ENCODE measurements at places on chromosomes 5 and 9. TPM values are rescaled to one million over a fixed set of nuclear protein-coding genes. Genes with fewer than 3 reads are reported as not detected.

- no peak for DNase-seq
These were observed 44.7 kb downstream of the ARHGEF28 start for GRCh38 chr5:73670731-73671130.

DNA sequence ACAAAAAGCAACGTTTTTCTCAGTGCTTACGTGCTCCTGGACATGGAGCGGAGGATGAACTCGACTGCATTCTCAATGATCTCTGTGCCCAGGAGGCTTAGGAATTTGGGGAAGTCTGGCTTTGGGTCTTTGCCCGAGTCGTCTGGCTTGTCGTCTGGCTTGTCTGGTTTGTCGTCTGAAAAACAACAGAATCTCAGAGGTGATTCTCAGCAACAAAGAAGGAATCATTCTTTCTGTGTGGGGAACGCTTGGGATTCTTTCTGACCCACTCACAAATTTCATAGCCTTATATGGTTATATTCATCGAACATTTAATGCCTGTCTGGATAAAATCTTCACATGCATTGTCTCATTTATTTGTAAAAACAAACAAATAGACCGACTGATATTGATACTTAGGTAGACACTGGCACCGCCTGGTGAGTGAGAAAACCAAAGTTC lies 4.7 kb downstream of the C5orf46 start:
- DNase-seq, result no peak

DNA sequence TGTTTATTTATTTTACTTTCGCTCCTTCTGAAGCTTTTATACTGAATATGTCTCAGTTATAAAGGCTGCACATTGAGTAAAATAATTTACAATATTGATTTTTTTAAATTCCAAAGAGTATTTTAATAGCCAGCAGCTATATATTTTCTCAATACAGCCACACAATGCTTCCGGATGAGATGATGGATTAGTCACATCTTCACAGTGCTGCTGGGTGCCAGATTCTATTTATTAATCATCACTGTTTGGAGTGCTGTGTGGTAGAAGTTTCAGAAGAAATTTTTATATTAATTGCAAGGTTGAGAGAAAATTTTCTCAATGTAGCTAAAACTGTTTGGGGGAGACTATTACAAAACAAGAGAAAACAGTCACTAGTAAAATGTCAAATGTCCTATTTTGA lies 989.8 kb downstream of the TLE4 start:
- no peak for DNase-seq

The ENC1 gene
- 109 TPM for total RNA-seq

- DNase-seq, result no peak
These were observed 8.6 kb upstream of the ZDHHC12 start for GRCh38 chr9:128732576-128732975.

DNA sequence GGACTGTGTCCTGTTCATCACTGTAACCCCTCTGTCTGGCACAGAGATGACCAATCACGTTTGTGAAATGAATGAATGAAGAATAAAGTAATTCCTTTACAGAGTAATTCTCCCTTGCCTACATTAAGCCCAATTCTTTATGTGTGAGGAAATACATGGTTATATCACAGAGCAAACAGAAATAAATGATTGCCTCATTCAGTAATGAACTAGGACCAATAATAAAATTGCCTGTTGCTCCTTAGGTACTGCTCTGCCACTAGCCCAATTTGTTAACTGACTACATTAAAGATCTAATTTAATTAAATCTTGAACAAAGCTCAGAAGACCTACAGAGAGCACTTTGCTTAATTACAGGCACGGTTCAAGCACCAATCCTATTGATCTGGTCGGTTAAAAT lies 121.8 kb downstream of the DCP2 start:
- no peak for DNase-seq

DNA sequence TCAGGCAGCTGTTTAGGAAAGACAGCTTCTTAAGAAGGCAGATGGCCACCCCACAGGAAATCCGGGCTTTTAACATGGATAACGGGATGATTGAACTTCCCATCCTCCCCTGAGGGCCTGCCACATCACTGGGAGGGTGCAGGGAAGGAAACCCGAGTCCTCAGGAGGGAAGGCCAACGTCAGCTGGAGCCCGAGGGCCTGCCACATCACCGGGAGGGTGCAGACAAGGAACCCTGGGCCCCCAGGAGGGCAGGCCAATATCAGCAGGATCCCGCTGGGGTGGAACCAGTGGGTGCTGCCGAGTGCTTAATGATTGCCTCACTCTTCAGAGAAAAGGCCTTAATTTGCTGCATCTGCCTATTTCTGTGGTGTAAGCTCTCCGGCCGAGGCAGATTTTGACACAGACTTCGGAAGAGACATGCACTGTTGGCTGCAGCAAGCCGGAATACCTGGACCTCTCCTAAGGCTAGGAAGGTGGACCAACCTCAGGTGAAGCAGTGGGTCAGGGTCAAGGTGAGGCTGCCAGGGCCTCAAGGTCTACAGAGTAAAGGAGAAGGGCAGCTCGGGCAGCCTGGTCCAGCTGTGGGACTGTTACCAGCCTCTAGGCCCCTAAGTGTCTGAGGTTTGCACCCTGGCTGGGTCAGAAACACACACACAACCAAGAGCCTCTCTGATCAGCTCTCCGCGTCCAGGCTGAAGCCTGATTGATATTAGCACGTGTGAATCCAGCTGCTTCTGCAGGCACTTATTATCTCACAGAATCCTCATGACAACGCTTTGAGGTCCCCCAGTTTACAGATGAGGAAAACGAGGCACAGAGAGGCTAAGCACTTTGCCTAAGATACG lies 14.8 kb upstream of the COL5A1 start:
- DNase-seq, result peak; percentile 96

DNA sequence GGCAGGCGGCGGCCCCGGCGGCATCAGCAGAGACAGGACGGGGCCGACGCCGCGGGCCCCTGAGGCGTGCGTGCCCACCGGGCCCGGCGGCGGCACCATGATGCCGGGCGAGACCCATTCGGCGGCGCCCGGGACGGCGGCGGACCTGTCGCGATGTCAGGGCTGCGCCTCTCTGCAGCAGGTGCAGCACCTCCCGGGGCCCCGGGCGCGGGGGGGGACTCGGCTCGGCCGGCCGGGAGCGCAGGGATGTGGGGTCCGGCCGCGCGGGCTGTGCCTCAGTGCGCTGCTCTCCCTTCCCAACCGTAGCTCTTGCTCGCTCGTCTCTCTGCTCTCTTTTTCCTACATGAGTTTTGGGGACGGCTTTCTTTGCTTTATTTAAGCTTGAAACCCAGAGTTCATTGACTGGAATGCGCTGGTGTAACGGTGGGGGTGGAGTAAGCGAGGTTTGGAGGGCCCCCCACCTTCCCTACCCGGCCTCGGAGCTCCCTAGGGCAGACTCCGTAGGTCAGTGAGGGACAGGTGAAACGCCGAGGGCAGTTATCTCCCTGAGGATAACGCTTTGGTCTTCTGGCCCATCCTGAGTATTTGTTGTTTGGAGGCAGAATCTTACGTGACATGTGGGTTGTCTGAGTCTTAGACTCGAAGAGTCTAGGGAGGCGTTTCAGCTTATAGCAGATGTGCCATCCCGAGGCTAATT lies 490 bp downstream of the ICE1 start:
- DNase-seq, result peak; percentile 67

GRCh38 chr9:75360252-75360651 lies 271.9 kb downstream of the OSTF1 start:
- DNase-seq, result no peak

DNA sequence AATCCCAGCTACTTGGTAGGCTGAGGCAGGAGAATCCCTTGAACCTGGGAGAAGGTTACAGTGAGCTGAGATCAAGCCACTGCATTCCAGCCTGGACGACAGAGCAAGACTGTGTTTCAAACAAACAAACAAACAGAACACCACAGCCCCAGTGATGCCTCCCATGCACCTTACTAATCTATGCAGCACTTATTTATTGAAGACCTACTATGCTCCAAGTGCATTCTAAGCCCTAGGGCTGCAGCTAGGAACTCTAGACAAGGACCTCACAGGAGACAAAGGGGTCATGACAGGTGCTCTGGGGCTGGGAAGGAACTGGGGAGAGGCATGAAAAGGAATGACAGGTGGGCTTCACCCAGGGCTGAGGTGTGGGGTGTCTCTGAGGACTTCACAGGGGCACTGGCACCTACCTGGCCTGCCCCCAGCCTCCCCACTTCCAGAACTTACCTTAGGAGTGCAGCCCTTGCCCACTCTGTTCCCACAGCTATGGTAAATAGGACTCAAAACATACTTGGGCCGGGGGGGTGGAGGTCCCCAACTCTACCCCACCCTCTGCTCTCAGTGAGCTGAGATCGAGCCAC lies 69.4 kb downstream of the C9orf50 start:
- no peak for DNase-seq

GRCh38 chr5:108078345-108078744 lies 303.6 kb downstream of the FBXL17 start:
- DNase-seq, result no peak

DNA sequence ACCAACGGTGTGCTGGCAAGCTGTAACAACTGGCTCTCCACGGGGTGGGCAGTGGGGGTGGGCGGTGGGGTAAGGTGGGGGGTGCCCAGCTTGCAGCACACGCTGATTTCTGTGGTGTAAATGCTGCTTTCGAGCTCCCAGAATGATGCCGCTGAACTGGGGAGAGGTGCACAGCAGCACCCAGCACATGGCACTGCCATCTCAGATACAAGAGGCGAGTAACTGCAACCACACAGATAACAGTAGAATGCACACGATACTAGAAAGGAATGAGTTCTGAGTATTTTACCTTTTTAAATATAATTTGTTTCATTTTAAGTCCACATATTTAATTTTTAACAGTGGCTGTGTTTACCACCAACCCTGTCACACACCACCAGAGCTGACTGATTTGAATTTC lies 87.9 kb downstream of the SEMA4D start:
- DNase-seq, result no peak

GRCh38 chr9:76626141-76626540 lies 138.1 kb upstream of the PCA3 start:
- DNase-seq, result no peak

DNA sequence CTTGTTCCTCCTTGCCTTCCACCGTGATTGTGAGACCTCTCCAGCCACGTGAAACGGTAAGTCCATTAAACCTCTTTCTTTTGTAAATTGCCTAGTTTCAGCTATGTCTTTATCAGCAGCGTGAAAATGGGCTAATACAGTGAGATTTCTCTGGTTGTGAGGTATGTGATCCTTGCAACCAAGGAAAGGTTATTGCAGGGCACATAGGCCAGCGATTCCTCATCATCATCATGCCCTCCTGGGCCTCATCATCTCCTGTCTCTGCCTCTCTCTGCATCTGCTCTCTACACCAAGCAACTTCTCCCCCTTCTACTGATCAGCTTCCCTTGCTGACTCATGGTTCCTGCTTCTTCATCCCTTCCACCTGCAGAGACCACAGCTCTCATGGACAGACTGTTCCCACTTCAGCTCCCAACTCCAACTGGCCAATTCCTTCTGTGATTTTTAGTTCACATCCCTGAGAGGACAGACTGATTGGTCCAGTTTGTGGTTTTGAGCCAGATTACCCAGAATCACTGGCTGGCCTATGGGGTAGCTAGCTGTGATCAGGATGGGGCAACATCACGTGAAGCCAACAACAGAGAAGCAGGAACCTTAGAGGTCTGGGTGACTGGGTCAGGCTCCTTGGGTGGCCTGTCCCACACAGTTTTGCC lies 53.1 kb downstream of the LIX1 start:
- no peak for DNase-seq

GRCh38 chr9:19416143-19416542 lies 7.3 kb downstream of the ACER2 start:
- peak; percentile 62 for DNase-seq

- no peak for DNase-seq
These were observed 27.4 kb upstream of the CEP120 start for GRCh38 chr5:123450640-123451039.

DNA sequence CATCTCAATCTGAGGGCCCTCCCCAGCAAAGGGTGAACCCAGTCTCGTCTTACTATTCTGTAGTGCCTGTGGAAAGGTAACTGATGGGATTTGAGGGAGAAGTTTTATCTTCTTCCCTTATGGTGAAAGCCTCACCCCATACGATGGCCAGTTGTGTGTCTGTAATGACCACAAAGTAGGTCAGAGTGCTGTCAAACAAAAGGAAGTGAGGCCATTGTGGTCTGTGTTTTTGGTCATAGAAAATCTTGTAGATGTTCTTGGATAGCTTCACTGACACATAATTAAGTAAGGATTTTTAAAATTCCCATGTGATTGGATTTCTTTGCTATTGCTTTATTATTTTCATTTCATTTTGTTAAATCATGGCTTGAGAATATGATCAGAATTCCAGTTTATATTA lies 505.1 kb upstream of the KLF4 start:
- DNase-seq, result no peak

DNA sequence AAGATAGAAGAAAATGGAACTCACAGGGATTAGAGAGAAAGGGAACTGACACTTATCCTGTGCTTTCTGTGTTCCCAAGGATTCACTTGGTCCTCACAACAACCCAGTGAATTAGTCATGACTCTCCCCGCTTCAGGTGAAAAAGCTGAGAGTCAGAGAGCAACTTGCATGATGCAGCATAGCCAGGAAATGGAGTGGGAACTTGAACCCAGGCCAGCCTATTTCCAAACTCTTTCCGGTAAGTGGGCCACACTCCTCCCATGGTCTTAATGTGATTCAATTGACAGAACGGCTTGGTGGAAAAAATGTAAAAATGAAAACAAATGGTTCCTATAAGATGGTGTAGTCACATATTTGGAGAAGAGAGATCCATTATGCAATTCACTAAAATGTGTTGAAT lies 45.9 kb upstream of the CEMIP2 start:
- no peak for DNase-seq

The NUTM2G gene
- total RNA-seq, result not detected

The PCDHA12 gene
- total RNA-seq, result 0.36 TPM

- no peak for DNase-seq
These were observed 45.2 kb upstream of the RAD23B start for GRCh38 chr9:107237873-107238272.

GRCh38 chr9:126373241-126373640 lies 46.6 kb downstream of the MVB12B start:
- no peak for DNase-seq

The TMEM8B gene
- 2.1 TPM for total RNA-seq

DNA sequence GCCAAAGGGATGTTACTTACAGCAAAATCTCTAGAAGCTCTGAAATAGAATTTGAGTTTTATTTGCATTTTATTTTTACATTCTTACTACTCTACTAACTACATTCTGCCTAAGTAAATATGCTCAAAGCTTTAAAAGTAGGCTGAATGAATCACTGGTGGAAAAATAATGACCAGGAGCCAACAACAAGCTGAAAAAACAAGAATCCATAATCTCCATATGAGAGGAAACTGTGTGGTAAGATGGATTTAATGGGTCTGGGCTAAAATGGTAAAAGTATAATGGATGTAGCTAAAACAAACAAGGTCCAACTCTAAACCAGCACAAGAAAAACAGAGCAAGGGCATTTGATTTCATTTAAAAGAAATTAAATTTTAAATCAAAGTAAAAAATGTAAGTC lies 525.8 kb upstream of the FTMT start:
- DNase-seq, result no peak

GRCh38 chr9:89933578-89933977 lies 328.8 kb downstream of the GADD45G start:
- no peak for DNase-seq

The CDX1 gene
- total RNA-seq, result 0.36 TPM
